ENCODE measurements at places on chromosomes 6 and 20. TPM values are rescaled to one million over a fixed set of nuclear protein-coding genes. Genes with fewer than 3 reads are reported as not detected.

Gene CST7
- total RNA-seq = not detected

Gene BPIFA1
- total RNA-seq = not detected

Gene CRISP3
- total RNA-seq = not detected

Gene KCNK16
- not detected for total RNA-seq

Gene NHLRC1
- total RNA-seq = 0.51 TPM

Gene C20orf202
- total RNA-seq = under 0.01 TPM

Gene SMPDL3A
- 5.3 TPM for total RNA-seq

Gene MARCKS
- total RNA-seq = 218 TPM

Gene C6orf58
- 0.26 TPM for total RNA-seq

Gene CUL7
- total RNA-seq = 27.9 TPM

Gene TTLL9
- total RNA-seq = not detected

Gene DPPA5
- not detected for total RNA-seq

Gene DNAH8
- not detected for total RNA-seq

Gene ADISSP
- 22.1 TPM for total RNA-seq

Gene PRPF6
- total RNA-seq = 40.6 TPM

Gene VIP
- total RNA-seq = 0.39 TPM

Gene SIGLEC1
- not detected for total RNA-seq

Gene HLA-DRA
- total RNA-seq = under 0.01 TPM

Gene PRPH2
- total RNA-seq = 0.38 TPM

Gene OR2H1
- under 0.01 TPM for total RNA-seq

Gene HDAC2
- total RNA-seq = 81.4 TPM

Gene HFE
- 2.4 TPM for total RNA-seq

Gene STMND1
- not detected for total RNA-seq

Gene TNXB
- 0.90 TPM for total RNA-seq

Gene BMP7
- total RNA-seq = not detected

Gene SCUBE3
- total RNA-seq = 0.76 TPM

Gene PDYN
- total RNA-seq = not detected

Gene NEDD9
- 51.6 TPM for total RNA-seq

Gene LEMD2
- 24.6 TPM for total RNA-seq

Gene CCM2L
- 17.3 TPM for total RNA-seq

Gene SPATA25
- 0.51 TPM for total RNA-seq

Gene SERINC3
- total RNA-seq = 106 TPM

Gene C6orf141
- total RNA-seq = 45.5 TPM

Gene SAMD10
- total RNA-seq = 5.9 TPM

Gene HCRTR2
- total RNA-seq = not detected

Gene ARMC12
- 0.25 TPM for total RNA-seq

Gene EYA4
- total RNA-seq = under 0.01 TPM

Gene GPX5
- total RNA-seq = not detected

Gene GPLD1
- total RNA-seq = 0.25 TPM

Gene METTL24
- total RNA-seq = not detected

Gene HLA-DMB
- total RNA-seq = 0.25 TPM

Gene NRN1
- total RNA-seq = 28.1 TPM

Gene FOXS1
- 0.39 TPM for total RNA-seq

Gene PNLDC1
- total RNA-seq = not detected

Gene LY6G6C
- not detected for total RNA-seq

Gene JPH2
- 0.13 TPM for total RNA-seq

Gene CGA
- total RNA-seq = not detected

Gene ZNF165
- 0.39 TPM for total RNA-seq

Gene YWHAB
- 92.7 TPM for total RNA-seq

Gene EDN3
- total RNA-seq = not detected

Gene CALHM6
- 1.0 TPM for total RNA-seq

Gene SIRPB2
- 0.13 TPM for total RNA-seq

Gene TP53TG5
- not detected for total RNA-seq

Gene FOXF2
- not detected for total RNA-seq

Gene BPIFB4
- not detected for total RNA-seq

All from dermis microvascular lymphatic vessel endothelial cell (primary cell).